ENCODE measurements at places on chromosomes 12 and 14.

GRCh38 chr14:75877884-75878283 is 103.9 kb downstream of the TGFB3 start:
- DNase-seq: no peak

GRCh38 chr12:112524676-112525425 is 106.1 kb downstream of the PTPN11 start:
- DNase-seq: no peak

- DNase-seq: no peak
Observed at GRCh38 chr14:86826661-86827060, 1166.3 kb downstream of the GALC start.

DNA sequence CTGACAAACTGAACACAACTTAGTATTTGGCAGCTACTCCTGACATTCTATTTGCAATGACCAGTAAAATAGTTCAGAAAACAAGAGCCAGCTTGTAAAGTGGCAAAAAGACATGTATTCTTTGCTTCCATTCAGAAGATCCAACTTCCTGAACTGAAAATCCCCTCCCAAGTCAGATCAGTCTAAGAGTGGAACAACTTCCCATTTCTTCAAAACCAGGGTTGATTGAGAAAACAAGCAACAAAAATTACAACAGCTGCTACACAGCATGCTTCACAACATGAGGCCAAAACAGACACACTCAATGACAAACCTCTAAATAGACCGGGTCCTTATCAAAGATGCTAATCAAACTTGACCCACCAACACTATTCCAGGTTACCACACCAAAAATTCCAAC is 40.3 kb downstream of the CIT start:
- no peak for DNase-seq

DNA sequence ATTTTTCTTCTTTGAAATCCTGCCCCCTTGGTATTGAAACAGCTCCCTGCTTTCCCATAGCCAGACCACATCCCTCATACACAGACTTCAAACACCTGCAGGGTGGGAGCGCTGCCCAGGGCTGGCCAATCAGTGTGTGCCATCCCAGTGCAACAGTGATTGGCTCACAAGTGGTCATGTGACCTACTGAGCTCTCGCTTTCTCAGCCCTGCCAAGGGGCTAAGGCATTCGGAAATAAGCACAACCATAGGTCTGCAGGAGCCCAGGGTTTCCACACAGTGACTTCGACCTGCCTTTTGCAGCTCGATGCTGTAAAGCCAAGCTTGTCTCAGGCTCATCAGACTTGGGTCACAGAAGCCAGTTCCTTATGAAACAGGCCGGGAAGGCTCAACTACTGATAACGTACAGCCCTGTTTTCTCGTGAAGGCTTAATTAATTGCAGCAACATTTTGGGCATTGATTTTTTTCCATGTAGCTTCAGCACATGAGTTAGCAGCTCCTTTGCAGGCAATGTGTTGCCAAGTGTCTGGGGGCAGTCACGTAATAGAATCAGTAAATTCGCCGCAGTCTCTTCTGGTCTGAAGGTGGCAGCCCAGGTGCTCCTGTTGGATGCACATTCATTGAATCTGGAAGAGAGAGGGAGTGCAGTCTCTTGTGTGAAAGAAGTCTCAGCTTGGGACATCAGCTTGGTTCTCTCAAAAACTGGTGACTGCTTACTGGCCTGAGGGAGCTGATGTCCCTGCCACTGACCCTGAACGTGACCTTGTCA is 1091.8 kb downstream of the AACS start:
- no peak for DNase-seq

DNA sequence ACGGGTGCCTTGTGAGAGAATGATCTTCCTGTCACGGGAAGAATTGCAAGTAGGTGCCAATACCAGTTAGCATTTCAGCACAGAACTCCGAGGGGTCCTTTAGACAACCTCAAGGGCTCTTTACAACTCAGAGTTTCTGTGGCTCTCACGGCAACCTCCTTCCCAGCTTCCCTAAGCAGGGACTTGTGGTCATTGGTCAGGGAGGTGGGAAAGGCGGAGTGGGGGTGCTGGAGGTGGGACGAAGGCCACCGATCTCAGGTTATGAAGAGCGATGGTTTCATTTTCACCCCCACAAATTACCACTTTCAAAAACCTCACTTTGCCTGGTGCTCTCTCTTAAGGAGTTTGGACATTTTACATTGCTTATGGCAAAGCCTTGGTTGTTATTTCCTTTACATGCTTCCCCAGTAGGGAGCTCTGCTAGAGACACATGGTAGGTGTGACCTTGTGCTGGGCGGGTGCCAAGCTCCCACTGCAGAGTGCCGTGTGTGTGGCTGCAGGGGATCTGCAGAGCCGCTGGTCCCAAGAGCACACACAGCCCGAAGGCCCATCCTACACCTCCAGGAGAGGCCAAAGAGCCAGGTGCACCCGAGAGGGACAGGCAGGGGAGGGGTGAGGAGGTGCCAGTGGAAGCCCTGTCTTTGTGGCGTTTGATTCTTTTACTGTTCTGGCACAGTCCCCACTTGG is 21.4 kb downstream of the BCL2L14 start:
- DNase-seq: no peak

DNA sequence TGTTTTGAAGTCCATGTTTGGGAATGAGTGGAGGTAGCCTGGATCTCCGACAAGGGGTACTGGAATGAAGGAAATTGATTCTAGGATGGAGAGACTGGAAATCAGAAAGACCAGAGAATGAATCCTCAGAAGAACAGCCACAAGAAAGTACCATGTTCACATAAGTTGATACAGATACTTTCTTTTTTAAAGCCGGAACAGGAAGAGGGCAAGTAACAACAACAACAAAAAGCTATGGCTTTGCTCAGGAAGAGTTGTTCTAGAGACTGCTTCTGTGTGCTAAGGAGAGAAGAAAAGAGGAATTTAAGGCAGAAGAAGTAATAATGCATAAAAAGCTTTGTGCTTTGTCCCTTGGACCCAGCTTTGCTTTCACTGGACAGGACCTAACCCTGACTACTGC is 6.2 kb downstream of the TC2N start:
- DNase-seq: no peak

DNA sequence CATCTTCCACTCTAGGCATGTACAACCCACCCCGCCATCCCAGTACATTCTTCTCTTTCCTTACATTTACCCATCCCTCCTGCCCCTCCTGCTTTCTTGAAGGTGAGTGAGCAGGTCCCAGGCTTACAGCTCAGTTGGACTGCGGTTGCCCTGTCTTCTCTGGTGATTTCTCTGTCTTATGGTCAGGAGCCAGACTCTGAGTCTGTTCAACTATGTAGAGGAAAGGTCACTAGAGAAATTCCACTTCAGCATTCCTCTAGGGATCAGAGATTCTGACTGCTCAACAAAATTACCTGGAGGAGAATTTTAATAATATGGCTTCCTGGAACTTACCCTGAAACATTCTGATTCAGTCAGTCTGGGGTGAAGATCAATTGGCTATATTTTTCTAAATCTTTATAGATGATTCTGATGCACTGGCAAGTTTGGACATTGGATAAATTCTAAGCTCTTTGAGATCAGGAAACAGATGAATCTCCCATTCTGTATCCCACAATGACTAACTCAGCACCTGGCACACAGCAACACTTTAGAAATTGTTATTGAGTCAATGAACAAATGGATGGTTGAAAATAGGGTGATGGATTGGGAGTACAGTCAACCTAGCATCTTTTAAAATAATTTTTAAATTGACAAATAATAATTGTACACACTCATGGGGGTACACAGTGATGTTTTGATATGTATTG is 128.6 kb upstream of the HIF1A start:
- no peak for DNase-seq
